ENCODE measurements at places on chromosomes 7 and 10.
A peak's percentile ranks its signal among the peaks of the same experiment; 100 is the strongest.

GRCh38 chr10:97196223-97197029 lies 10.7 kb upstream of the SLIT1 start:
- DNase-seq: peak; percentile 49

DNA sequence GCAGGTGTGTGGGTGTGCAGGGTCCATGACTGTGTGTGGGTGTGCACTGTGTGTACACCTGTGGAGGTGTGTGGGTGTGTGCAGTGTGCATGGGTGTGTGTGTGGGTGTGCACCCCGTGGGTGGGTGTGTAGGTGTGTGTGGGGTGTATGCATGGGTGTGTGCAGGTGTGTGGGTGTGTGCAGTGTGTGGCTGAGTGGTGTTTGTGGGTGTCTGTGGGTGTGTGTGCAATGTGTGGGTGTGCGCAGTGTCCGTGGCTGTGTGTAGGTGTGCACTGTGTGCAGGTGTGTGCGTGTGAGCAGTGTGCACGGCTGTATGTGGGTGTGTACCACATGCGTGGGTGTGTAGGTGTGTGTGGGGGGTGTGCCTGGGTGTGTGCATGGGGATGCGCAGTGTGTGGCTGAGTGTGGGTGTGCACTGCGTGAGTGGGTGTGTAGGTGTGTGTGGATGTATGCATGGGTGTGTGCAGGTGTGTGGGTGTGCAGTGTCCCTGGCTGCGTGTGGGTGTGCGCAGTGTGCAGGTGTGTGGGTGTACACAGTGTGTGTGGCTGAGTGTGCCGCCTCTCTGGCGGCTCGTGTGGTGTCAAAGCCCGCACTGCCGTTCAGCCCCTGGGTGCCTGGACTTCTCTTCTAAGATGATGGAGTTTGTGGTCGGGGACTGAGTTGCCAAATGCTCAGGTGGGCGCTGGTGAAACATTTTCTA lies 208.3 kb downstream of the DNAJB6 start:
- DNase-seq: no peak

DNA sequence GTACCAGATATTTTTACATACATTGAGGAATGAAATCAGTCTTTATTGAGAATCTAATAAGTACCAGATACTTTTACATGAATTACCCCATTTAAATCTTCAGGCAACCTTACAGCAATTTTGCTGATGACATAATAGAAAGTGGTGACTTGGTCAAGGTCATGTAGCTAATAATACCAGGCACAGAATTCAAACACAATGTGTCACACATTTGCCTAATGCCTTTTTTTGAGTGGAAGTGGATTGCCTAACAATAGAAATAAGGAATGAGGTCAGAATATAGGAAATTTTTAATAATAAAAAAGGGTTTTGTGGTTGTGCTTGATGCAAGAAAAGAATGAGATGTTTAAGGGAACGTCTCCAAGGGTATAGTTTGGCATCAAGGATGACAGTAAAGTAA lies 466.6 kb upstream of the IGFBP3 start:
- DNase-seq: no peak

DNA sequence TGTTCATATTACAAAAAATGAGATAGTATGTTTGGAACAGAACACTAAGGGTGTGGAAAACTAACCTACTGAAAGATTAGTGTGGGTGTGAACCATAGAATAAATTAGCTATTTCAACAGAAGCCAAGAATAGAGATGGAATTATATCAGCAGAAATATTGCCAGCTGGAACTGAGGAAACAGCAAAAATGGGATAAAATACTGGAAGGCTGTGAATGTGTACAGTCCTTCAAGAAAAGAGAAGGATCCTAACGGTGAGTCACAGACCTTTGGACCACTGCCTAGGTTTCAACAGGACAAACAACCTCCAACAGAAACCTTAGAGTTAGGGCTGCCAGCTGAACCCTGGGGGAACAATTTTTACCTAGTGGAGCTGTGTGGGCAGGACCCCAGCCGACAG lies 395.0 kb downstream of the ZWINT start:
- DNase-seq: no peak

DNA sequence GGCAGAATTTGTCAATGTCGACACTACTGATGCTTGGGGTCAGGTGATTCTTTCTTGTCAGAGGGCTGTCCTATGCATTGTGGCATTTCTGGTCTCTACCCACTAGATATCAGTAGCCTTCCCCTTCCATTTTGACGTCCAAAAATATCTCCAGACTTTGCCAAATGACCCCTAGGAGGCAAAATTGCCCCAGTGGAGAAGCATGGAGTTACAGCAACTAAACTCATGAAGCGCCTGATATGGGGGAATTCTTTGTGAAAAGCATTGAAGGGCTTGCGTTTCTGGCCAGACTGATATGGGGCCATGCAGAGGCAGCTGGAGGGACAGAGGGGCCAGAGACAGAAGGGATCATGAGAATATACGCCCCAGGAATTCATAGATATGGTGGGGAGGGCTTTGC lies 43.6 kb downstream of the ADRB1 start:
- DNase-seq: no peak

Measured in GM18507 (cell line).